ENCODE measurements at places on chromosomes 2 and 18.

DNA sequence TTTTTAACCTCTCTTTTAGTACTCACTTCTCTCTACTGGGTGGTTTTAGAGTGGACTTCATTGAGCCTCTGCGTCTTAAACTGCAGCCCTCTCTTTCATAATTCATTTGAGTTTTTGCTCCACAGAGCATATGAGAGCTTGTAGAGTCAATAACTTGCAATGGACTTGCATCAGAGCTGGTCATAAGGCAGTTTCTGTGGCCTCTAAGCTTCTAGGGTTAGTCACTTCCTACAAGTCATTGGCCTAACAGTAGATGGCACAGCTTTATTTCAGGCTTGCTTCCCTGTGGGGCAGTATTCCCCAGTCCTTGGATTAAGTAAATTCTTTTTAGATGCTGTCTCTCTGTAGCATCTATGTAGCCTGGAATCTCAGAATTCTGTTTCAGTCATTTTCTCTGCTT lies 1435.7 kb downstream of the LRP1B start:
- DNase-seq, result no peak

DNA sequence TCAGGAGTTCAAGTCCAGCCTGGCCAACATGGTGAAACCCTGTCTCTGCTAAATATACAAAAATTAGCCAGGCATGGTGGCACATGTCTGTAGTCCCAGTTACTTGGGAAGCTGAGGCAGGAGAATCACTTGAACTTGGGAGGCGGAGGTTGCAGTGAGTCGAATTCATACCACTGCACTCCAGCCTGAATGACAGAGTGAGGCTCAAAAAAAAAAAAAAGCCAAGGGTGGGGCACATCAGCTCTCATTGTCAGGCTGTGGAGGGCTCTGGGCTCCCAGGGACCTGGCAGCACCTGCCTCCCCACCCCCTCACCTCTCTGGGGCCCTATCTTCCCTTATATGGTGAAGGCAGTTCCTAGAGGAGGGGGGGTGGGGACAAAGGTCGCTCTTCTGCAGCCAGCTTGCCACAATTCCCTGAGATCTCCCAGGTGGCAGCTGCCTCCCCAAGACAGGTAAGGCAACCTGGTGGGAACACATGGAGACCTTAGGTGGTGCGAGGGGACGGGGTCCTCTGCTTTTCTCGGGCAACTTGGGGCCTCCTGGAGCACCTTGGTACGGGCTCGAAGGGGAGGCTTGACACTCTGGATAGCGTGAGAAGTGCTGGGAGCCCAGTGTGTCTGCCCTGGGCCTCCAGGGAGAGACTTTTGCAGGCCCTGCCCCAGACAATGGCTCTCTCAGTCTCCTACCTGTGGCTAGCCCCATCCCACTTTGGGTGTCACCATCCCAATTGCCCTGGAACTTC lies at the start of gene VIL1:
Gene VIL1 (plus strand): TSS at position 407 of the 742 bp plus-strand sequence. CDS start 4,656 bp downstream, outside the sequence.
- DNase-seq, result no peak

DNA sequence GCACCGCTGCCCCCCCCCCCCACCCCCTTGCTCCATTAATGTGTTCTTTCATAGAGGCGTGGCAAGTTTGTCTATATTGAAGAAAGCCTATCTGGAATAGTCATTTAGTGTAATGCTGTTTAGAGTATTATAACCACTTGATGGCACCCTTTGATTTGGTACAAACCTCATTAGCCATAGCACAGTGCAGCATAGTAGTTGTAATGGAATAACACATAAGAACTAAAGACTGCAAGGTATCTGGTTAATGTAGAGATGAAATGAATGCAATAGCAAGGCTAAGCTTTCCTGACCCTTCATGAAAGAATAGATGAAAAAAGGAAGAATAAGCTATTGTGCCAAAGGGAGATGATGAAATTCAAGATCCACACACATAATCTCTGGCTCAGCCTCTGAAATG lies 81.9 kb downstream of the EHBP1 start:
- DNase-seq, result no peak

DNA sequence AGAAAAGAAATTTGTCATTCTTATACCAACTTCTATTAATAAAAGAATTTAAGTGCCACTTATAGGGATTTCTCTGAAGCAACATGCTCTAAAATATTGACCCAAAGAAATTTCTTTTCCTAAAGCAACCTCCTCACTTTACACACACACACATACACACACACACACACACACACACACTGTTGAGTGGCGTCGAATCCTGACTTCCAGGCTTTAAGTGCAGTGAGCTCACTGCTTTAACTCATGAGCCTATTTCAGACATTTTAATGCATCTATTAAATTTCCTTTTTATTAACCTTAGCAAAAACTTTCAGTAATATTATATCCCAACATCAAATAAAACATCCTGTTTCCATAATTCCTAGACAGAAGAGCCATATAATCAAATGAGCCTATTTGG lies 229.1 kb upstream of the ACVR2A start:
- DNase-seq, result no peak

- DNase-seq, result no peak
Measured at GRCh38 chr2:74719066-74719465, 65.0 kb downstream of the SEMA4F start.

DNA sequence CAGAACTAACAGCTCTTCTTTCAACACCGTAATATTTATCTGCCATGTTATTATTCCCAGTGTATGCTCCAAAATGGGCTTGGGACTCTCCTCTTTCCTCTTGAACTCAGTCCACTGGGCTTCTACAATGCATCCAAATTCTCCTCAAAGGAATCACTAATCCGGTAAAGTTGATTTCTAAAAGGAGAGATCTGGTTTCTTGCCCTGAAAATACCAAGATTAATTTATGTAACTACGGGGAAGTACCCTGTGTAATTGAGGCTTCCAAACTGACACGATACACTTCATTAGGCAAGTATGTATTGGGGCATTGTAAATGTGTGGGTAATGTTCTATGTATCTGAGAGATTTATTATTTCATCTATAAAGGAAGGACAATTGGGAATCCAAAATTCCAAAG lies 5.7 kb downstream of the NCKAP5 start:
- DNase-seq, result no peak

DNA sequence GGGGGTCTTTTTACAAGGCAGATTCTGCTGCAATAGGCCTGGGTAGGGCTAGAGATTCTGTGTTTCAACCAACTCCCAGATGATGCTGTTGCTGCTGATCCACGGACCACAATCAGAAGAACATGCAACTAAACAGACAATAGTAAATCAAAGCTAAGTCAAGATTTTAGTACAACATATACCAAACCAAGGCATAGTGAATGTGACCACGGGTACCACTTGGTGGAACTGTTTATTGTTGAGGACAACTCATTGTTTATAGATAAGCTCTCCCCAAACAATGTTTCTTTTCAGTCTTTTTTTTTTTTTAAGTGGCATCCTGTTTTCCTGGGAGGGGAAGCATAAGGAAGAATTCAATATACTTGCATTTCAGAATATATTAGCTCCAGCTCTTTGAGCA lies 36.0 kb upstream of the DARS1 start:
- no peak for DNase-seq

- DNase-seq, result no peak
Measured at GRCh38 chr2:81528852-81529480, 1224.4 kb upstream of the LRRTM1 start.

- DNase-seq, result no peak
Measured at GRCh38 chr2:174776223-174776622, 12.0 kb upstream of the CHRNA1 start.

DNA sequence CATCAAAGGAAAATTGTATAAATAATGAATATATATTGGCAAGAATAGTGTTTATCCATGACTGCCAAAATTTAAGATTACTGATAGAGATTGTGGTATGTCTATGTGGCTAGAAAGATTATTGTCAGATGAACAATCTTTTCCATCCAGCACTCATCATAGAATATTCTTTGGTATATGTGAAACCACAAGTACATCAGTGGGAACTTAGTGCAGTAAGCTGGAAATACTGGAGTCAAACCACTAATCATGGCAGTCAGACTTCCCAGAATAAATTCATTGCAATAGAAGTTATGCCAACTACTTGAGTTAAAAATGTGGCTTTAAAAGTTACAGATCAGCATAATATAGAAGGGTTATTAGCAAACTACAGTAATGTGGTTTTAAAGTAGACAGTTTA lies 310.3 kb downstream of the GULP1 start:
- DNase-seq, result no peak

GRCh38 chr2:24903161-24904103 lies 16.6 kb downstream of the ADCY3 start:
- DNase-seq, result no peak

- no peak for DNase-seq
Measured at GRCh38 chr18:8658858-8659485, 46.4 kb upstream of the MTCL1 start.

DNA sequence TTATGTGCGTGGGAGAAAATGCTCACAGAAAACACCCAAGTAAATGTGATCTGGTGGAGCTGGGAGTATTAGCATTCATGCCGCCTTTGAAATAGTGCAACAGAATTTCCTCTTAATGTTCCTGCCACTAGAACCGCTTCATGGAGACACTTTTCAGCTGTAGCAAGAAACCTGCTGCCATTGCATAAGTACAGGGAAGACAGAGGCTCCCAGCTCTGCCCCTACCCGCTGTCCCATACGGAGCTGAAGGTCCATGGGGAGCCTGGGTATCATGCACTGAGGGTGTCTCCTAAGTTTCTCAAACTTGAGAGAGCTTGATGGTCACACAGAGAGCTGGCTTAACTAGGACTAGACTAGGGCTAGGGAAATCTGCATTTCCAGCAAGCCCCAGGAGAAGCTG lies 49.6 kb downstream of the CRIM1 start:
- no peak for DNase-seq

DNA sequence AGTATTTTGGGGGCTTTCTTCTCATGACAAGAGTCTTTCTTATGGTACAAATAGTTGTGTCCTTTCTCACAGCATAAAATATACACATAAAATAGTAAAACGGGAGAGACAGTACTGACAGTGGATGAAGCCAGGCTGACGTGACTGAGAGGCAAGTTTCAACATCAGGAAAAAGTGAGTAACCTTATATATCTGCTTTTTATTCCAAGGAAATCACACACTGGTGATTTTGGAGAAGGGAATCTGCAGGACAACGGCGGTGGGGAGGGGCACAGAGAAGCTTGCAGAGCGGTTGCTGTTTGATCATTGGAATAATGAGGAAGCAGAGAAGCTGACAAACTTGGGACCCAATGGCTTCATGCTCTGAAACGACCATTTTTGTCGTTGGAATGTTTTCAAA lies 130.6 kb upstream of the ZNF236 start:
- no peak for DNase-seq

DNA sequence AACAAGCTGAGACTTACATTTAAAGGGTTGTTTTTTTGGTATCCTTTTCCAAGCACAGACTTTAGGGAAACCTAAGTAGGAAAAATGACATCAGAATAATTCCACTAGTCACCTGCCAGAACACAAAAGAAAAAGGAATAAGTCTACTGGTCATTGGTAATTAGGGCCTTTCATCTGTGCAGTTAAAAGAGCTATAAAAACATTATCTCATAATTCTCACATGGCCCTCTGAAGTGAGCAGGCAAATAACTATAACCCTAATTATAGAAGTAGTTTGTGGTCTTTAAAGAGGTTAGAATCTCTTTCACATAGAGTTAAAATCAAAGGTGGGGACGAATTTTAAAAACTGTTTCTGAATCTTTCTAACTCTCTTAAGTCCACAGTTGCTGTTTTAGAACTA lies 111.1 kb upstream of the B3GNT2 start:
- no peak for DNase-seq

- DNase-seq, result no peak
Measured at GRCh38 chr18:7370802-7371201, 139.9 kb downstream of the LRRC30 start.

All from SHP77 (cell line).